ENCODE measurements at places on chromosomes 5 and 9.

GRCh38 chr5:39822020-39822419 is 397.2 kb upstream of the DAB2 start:
- no peak for DNase-seq

- no peak for DNase-seq
Measured at GRCh38 chr5:162497455-162497854, 429.9 kb downstream of the GABRG2 start.

DNA sequence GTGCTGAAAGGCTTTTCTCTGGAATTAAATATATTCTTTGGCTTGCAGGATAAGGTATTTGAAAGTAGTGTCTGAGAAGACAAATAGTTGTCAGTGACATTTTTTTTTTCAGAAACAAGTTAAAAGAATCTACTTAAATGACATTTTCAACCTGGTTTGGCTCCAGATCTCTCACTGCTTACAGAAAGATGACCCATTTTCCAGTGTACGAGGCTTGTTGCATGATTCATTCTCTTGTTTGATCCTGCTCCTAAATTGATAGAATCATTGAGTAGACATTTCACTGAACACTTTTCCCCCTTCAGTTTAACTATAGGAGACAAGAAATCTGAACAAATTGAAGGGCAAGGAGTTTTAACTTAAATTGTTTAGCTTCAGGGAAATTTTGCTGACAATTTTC is 546.1 kb downstream of the ZNF608 start:
- no peak for DNase-seq

DNA sequence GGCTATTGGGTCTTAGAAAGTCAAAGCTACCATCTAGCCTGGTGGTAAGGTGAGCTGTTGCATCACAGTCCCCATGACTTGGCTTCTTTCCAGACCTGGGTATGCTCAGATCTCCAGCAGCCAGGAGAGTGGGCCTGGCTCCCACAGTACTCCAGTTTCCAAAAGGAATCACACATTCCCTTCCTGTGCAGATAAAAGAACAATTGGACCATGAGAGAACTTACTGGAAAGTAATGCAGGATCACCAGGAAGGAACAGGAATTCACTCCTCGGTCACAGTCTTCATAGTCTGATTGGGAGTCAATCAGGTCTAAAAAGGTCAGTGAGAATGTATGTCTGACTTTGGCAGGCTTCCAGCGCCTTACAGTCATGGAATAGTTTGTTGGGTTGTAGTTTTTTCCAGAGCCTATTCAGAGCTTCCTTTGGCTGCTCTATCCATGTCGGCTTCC is 47.8 kb upstream of the CD180 start:
- DNase-seq: no peak

DNA sequence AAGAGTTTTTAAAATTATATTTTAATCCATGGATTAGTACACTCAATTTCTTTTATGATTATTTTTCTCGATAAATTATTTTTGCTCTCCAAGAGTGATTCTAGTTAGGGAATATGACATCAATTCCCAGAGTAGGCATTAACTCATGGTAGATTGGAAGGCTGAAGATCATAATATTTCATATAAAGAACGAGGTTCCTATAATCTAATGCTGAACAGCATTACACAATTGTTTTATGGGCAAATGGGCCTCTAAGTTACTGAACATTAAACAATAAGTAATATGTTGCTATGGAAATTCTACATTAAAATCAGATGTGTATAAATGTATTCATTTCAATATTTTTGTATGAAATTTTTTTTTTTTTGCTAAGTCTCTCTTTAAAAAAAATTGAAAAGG is 140.3 kb downstream of the ZNF608 start:
- no peak for DNase-seq

GRCh38 chr5:36772276-36773140 is 104.1 kb upstream of the NIPBL start:
- no peak for DNase-seq

- no peak for DNase-seq
Measured at GRCh38 chr5:170426149-170426767, 37.1 kb upstream of the KCNMB1 start.
